CD8-positive, alpha-beta memory T cell (primary cell): ENCODE measurements at places on chromosomes 2 and 18. TPM values are rescaled to one million over a fixed set of nuclear protein-coding genes. Genes with fewer than 3 reads are reported as not detected.
A peak's percentile ranks its signal among the peaks of the same experiment; 100 is the strongest.

GRCh38 chr2:85503168-85503850 is 35.7 kb upstream of the MAT2A start:
- H3K4me3 ChIP-seq: no peak overlapping the region
- H3K27me3 ChIP-seq: no peaks in the 10 kb centered on the region
- DNase-seq: no peak

DNA sequence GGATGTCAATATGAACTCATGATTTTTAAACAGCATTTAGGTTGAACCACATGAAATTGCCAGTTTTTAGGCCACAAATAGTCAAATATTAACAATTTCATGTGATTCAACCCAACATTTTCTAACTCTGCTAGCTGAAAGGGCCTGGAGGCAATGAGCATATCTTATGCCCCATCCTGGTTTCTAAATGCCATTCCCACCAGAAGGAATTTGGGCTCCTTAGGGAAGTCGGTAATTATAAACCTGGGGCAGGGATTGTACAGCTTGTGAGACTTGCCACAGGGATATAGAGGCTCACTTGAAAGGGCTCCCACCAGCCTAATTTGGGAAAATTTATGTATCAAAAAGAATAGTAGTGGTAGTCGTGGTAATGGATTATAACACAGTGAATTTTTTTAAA is 178.4 kb upstream of the ALPP start:
- H3K4me3 ChIP-seq: no peak overlapping the region
- no peaks in the 10 kb centered on the region for H3K36me3 ChIP-seq
- H3K4me1 ChIP-seq: no peaks in the 10 kb centered on the region

- H3K36me3 ChIP-seq: no peaks in the 10 kb centered on the region
- no peak overlapping the region for H3K27ac ChIP-seq
- no peak for DNase-seq
- peaks cover 5% of the 10 kb centered on the region for H3K4me1 ChIP-seq
Measured at GRCh38 chr2:111156529-111156928, 35.8 kb downstream of the BCL2L11 start.

DNA sequence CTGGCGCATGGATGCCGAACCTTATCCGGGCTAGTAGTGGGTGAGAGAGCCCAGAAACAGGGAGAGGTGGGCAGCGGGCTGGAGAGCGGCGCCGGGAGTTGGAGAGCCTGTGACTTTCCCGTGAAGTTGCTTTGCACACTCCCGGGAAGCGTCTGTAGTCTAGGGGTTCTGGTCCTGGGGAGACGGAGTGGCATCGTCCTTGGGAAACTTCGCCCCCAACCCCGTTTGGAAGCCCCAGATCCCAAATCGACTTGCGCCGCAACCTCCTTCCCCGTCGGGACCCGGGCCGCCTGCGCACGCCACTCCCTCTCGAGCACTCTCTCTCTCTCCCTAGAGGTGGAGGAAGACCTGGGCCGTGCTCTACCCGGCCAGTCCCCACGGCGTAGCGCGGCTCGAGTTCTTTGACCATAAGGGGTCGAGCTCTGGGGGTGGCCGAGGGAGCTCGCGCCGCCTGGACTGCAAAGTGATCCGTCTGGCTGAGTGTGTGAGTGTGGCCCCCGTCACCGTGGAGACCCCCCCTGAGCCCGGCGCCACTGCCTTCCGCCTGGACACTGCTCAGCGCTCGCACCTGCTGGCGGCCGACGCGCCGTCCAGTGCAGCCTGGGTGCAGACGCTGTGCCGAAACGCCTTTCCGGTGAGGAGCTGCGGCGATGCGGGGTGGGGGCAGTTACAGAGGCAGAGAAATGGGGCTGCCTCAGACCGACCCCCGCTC is 456 bp downstream of the DOK1 start:
- H3K27me3 ChIP-seq: peaks cover 2% of the 10 kb centered on the region
- peaks cover 8% of the 10 kb centered on the region for H3K4me1 ChIP-seq
- peak overlapping the region; percentile 79 for H3K27ac ChIP-seq

- no peaks in the 10 kb centered on the region for H3K27me3 ChIP-seq
- H3K4me3 ChIP-seq: no peak overlapping the region
- H3K36me3 ChIP-seq: no peaks in the 10 kb centered on the region
- no peaks in the 10 kb centered on the region for H3K4me1 ChIP-seq
- no peak for DNase-seq
Measured at GRCh38 chr2:182951948-182952663, 85.7 kb upstream of the FRZB start.

- peak overlapping the region; percentile 99 for H3K4me3 ChIP-seq
- peaks cover 29% of the 10 kb centered on the region for H3K4me1 ChIP-seq
- peaks cover under 1% of the 10 kb centered on the region for H3K36me3 ChIP-seq
- no peak for DNase-seq
- no peaks in the 10 kb centered on the region for H3K27me3 ChIP-seq
Measured at GRCh38 chr2:9424447-9425164, 1.2 kb downstream of the CPSF3 start.

DNA sequence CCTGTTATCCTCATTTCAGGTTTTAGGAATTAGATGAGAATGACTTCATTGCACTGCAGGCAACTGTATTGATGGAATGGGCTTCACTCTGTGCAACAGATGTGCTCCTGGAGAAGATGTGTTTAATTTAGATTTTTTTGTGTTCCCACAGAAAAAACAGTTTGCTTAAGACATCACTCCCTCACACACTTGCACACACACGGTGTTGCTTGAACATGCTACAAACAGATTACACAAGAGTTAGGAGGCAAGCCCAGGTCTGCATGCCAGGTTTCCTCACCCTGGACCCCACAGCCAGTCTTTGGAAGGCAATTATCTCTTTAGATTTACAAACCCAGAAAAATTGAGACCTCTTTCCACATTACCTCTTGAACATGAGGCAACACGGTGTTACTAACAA is 93.7 kb upstream of the KLHL29 start:
- no peaks in the 10 kb centered on the region for H3K27me3 ChIP-seq
- H3K27ac ChIP-seq: no peak overlapping the region
- no peak for DNase-seq
- H3K36me3 ChIP-seq: no peaks in the 10 kb centered on the region
- H3K4me1 ChIP-seq: no peaks in the 10 kb centered on the region

Gene PROM2
- total RNA-seq: 0.18 TPM

Gene TOGARAM2
- total RNA-seq: 5.0 TPM
